ENCODE measurements at places on chromosomes 1 and 21.

- DNase-seq: no peak
Observed at GRCh38 chr1:45306905-45307304, 19.8 kb upstream of the HPDL start.

DNA sequence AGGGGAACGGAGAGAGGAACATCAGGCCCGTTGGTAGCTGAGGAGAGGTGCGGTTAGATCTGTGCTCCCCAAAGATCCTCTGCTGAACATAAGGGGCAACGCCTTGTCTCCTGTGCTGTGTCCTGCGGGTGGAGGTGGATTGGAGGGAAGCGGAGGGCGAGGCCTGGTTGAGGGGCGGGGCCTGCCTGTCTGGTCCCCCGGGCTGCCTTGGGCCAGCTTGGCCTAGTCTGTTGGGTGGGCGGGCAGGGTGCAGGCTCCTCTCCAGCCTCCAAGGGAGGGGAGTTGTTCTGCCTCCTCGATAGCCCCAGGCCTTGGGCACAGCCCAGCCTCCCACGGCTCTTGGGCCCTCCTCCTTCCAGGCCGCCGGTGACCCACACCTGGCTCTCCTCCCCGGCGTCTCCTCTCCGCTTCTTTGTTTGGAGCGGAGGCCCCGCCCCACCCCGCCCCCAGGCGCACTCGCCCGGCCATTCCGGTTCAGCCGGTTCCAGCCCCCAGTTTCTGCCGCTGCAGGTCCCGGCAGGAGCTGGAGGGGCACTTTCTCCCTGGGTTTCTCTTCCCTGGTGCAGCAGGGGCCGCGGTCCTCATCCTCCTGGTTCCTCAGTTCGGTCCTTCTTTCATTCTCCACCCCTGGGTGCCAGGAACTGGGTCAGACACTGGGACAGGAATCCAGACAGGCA is 19.4 kb downstream of the PTPRF start:
- DNase-seq: no peak

- no peak for DNase-seq
Observed at GRCh38 chr1:217747156-217747769, 116.1 kb downstream of the SPATA17 start.

- no peak for DNase-seq
Observed at GRCh38 chr1:224872832-224873433, 56.5 kb upstream of the DNAH14 start.

GRCh38 chr1:204714861-204715511 is 29.4 kb upstream of the LRRN2 start:
- no peak for DNase-seq

DNA sequence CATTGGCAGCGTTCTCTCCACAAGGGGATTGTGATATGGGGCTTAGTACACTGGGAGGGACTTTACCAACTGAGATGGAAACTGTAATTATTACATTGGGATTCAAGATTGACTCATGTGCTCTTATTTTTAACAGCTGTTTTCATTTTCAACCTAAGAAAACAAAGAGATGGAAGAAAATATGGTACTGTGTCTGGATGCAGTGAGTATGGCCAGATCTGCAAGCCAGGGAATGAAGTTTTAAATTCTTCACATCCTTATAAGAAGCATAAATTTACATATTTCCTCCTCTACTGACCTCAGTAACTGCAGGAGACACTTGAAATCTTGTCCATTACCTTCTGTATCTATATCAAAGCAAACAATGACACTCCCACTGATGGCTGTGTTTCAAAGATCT is 81.5 kb upstream of the EDEM3 start:
- DNase-seq: no peak

Measured in spleen (tissue), 13 donors.